ENCODE measurements at places on chromosomes 3 and 15. TPM values are rescaled to one million over a fixed set of nuclear protein-coding genes. Genes with fewer than 3 reads are reported as not detected.

DNA sequence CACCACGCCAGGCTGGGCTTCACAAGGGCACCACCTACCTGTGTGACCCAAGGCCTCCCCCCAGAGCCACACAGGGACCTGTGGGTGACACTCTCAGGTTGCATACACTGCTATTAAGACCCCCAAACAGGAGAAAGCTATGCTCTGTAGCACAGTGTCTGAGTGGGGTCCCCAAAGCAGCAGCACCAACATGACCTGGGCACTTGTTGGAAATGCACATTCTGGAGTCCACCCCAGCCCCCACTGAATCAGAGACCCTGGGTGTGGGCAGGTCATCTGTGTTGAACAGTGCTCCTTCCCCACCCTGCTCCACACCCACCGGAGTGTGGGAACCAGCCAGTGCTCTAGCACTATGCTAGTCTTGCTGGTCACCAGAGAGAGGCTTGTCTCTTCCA lies 76.1 kb downstream of the ADAMTS17 start:
- H3K4me1 ChIP-seq = no peaks in the 10 kb centered on the region
- no peak overlapping the region for H3K27ac ChIP-seq
- H3K27me3 ChIP-seq = no peaks in the 10 kb centered on the region
- H3K4me3 ChIP-seq = no peak overlapping the region
- no peaks in the 10 kb centered on the region for H3K36me3 ChIP-seq

DNA sequence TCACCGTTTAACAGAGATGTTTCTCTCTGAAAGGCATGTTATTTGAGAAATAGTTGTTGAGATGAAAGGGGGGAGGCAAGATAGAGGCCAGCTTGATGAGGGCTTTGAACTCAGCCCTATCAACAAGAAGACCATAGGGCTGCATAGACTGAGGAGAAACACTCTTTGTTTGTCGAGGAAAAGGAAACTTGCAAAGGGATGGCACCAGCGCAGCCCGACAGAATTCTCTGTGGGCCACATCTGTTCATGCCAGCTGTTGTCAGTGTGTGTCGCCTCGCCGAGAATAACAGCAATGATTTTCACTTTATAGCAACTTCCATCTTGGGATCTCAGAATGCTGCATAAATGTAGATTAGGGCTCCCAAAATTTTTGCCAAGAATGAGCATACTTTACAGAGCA lies 478.3 kb upstream of the TPRG1 start:
- H3K27me3 ChIP-seq = no peaks in the 10 kb centered on the region
- H3K27ac ChIP-seq = no peak overlapping the region
- H3K4me1 ChIP-seq = peaks cover 11% of the 10 kb centered on the region
- H3K36me3 ChIP-seq = no peaks in the 10 kb centered on the region

GRCh38 chr15:93829115-93829870 lies 402.1 kb upstream of the MCTP2 start:
- no peaks in the 10 kb centered on the region for H3K27me3 ChIP-seq
- no peaks in the 10 kb centered on the region for H3K36me3 ChIP-seq
- DNase-seq = no peak
- H3K4me3 ChIP-seq = no peak overlapping the region
- no peak overlapping the region for H3K27ac ChIP-seq
- peaks cover 14% of the 10 kb centered on the region for H3K4me1 ChIP-seq

DNA sequence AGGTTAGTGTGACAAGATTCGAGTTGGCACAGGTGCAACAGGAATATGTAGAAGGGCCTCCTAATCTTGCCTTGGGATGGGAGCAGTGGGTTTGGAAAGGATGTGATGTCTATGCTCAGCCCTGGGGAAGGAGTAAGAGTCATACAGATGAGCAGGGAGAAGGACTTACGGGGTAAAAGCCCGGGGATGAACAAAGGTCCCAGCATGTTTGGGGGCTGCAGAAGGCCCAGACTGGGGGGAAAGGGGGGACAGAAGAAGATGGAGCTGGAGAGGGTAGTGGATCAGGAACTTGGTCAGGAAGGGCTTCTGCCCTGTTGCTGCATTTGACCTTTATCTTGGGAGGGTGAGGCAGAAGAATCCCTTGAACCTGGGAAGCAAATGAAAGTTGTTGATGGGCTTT lies 240.1 kb upstream of the ST8SIA2 start:
- no peak overlapping the region for H3K4me3 ChIP-seq
- DNase-seq = no peak
- no peak overlapping the region for H3K27ac ChIP-seq
- no peaks in the 10 kb centered on the region for H3K27me3 ChIP-seq
- H3K4me1 ChIP-seq = peaks cover 12% of the 10 kb centered on the region
- H3K36me3 ChIP-seq = no peaks in the 10 kb centered on the region

DNA sequence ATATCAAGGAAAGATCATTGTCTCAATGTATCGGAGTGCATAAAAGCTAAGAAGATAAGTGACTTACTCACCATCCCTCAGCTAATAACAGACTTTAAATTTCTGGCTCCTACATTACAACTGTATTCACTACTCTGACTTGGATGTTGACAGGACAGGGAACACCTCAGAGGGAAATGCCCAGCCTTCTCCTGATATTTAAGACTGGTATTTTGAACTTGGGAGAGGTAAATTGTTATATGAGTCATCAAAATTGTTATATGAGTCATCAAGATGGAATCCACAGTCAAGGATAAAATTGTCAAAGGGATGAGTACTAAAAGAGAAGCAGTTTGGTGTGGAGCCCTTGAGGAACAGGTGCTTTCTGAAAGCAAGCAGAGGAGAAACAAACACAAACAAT lies 961.4 kb downstream of the VGLL3 start:
- H3K27ac ChIP-seq = no peak overlapping the region
- no peaks in the 10 kb centered on the region for H3K27me3 ChIP-seq
- no peak for DNase-seq
- no peak overlapping the region for H3K4me3 ChIP-seq

- peaks cover 26% of the 10 kb centered on the region for H3K4me1 ChIP-seq
- no peaks in the 10 kb centered on the region for H3K36me3 ChIP-seq
- H3K4me3 ChIP-seq = no peak overlapping the region
- no peak for DNase-seq
These were observed 14.6 kb downstream of the ZNF710 start for GRCh38 chr15:90015749-90016148.

- H3K4me1 ChIP-seq = peaks cover 17% of the 10 kb centered on the region
- DNase-seq = peak; percentile 11
These were observed 826 bp downstream of the LRRC58 start for GRCh38 chr3:120348065-120348990.

DNA sequence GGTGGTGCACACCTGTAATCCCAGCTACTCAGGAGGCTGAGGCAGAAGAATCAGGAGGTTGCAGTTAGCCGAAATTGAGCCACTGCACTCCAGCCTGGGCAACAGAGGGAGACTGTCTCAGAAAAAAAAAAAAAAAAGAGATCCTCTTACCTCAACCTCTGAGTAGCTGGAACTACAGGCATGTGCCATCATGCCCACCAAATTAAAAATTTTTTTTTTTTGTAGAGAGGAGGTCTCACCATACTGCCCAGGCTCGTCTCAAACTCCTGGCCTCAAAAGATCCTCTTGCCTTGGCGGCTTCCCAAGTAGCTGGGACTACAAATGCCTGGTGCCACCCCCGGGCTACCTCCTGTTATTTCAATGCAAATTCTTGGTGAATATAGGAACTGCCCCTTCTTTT lies 1.5 kb downstream of the UMPS start:
- peaks cover 19% of the 10 kb centered on the region for H3K4me1 ChIP-seq
- DNase-seq = no peak
- H3K36me3 ChIP-seq = peaks cover under 1% of the 10 kb centered on the region
- H3K27me3 ChIP-seq = peaks cover 30% of the 10 kb centered on the region
- peak overlapping the region; percentile 85 for H3K4me3 ChIP-seq
- no peak overlapping the region for H3K27ac ChIP-seq

DNA sequence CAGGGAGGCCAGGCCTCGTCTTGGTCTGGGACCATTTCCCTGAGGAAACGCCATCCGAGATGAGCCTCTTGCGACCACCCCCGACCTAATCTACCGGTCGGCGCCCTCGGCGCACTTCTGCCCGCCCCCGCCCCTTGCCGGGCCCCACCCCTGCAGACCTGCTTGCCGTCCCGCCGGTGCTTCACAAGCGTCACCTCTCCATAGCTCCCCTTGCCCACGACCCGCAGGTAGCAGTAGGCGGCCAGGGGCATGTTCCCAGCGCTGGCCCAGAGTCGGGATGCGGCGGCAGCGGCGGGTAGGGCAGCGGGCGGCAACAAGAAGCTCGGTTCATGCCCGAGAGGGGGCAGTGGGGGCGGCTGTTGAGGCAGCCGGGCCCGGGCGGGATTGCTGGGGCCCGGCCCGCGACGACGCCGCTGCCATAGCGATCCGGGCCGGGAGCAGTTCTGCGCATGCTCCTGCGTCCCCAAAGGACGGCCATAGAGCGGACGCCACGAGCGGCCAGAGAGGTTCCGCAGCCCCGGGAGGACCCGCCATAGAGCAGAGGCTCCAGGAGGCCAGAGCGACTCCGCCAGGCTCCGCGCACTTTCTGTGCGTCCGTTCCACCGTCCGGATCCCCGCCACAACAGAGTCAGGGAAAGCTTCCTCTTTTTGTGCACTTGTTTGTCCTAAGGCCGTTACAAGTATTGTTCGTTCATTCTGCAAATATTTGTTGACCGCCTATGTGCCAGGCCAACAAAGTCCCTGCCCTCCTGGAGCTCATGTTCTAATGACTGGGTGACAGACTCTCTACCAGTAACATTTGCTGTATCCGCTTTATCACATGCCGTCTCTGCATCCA lies at the start of gene NEK4:
Gene NEK4, minus strand, starts transcription at position 445 of the 838 bp plus-strand sequence. Its CDS starts 194 bp downstream, at position 251.
- peak within 1 kb of the TSS; percentile 89 for H3K4me3 ChIP-seq
- DNase-seq = peak; percentile 98
- no peaks in the 10 kb centered on the region for H3K27me3 ChIP-seq
- peaks cover 6% of the 10 kb centered on the region for H3K36me3 ChIP-seq

DNA sequence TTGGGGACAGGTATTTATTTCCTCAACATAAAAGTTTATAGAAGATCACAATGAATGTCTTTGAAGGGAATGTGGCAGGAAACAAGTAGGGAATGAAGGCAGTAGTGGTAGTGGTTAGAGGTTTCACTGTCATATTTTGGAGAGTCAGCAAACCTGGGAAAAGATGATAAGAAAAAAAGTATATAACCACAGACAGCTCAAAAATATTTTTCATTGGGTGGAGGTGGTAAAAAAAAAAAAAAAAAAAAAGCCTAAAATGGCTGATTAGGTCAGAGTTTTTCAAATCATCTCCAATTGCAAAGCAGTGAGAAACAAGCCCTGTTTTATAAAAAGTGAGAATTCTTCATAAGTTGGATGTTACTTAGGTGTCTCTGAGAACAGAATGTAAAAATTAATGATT lies 400.0 kb downstream of the LSAMP start:
- H3K27me3 ChIP-seq = no peaks in the 10 kb centered on the region
- no peak for DNase-seq
- peaks cover 6% of the 10 kb centered on the region for H3K4me1 ChIP-seq
- no peaks in the 10 kb centered on the region for H3K36me3 ChIP-seq

- DNase-seq = no peak
- no peak overlapping the region for H3K4me3 ChIP-seq
- H3K36me3 ChIP-seq = no peaks in the 10 kb centered on the region
- no peak overlapping the region for H3K27ac ChIP-seq
These were observed 27.7 kb downstream of the ABHD17C start for GRCh38 chr15:80722811-80723210.

DNA sequence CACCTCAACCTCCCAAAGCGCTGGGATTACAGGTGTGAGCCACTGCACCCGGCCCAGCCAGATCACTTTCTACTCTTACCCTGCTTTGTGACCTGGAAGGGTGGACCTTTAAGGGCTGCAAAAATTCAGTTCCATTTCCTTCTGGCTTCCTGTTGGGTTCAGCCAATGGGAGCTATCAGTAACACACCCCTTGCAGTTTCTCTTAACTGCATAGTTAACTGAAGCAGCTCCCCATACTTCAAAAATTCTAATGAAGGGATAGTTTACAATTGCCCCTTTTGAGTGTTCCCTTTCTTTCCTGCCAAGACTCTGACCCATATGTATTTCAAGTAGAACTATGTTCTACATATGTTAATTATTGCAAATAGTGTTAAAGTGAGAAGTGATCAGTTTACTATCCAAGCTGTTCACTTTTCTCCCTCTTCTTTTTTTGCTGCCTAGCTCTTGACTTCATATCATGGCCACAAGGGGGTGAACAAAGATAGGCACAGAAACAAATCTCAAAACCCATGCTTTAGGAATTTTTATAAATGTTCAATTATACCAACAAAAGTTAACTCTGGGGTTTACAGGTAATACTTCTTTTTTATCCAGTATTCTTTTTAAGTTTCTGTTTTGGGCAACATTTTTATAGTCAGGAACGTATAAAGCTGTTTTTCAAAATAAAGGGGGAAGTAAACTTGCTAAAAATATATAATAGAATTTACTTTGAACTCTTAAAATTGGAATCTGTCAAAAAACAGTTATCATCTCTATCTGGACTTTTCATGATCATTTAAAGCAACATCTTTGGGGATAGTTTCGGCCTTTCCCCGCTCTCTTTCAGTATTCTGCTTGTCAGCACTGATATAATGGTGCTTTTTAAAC lies 8.1 kb downstream of the PGBD4 start:
- peak; percentile 32 for DNase-seq
- H3K36me3 ChIP-seq = no peaks in the 10 kb centered on the region
- H3K27me3 ChIP-seq = no peaks in the 10 kb centered on the region
- H3K4me1 ChIP-seq = no peaks in the 10 kb centered on the region
- H3K27ac ChIP-seq = no peak overlapping the region
- H3K4me3 ChIP-seq = no peak overlapping the region

GRCh38 chr3:170636400-170636973 lies 50.6 kb upstream of the SLC7A14 start:
- H3K4me1 ChIP-seq = peaks cover 51% of the 10 kb centered on the region
- no peak for DNase-seq
- no peak overlapping the region for H3K4me3 ChIP-seq
- H3K27ac ChIP-seq = no peak overlapping the region
- no peaks in the 10 kb centered on the region for H3K36me3 ChIP-seq

The C3orf22 gene
- total RNA-seq = not detected

The CCRL2 gene
- total RNA-seq = not detected

The WDR93 gene
- total RNA-seq = 0.51 TPM

The REC114 gene
- not detected for total RNA-seq

The ARMC8 gene
- 80.3 TPM for total RNA-seq

The FEZF2 gene
- total RNA-seq = 9.1 TPM

The ANKRD34C gene
- total RNA-seq = not detected
